ENCODE measurements at places on chromosomes 2 and 18. TPM values are rescaled to one million over a fixed set of nuclear protein-coding genes. Genes with fewer than 3 reads are reported as not detected.

DNA sequence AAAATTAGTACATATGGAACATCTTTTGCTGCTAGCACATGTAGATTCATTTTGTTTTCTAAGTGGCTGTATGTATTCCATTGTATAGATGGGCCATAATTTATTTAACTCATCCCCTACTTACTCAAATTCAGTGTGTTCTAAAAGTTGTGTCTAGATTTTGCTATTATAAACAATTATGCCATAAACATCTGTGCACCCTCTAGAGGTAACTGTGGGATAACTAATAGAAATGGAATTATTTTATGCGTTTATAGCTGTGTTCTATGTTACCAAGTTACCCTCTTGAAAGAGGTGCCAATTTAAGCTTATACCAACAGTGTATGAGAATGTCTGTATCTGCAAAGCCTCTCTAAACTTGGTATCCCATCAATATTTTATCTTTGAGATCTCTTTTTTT is 100.4 kb downstream of the MMADHC start:
- no peak for DNase-seq

- no peak for DNase-seq
Measured at GRCh38 chr2:29159125-29159524, 43.9 kb downstream of the CLIP4 start.

DNA sequence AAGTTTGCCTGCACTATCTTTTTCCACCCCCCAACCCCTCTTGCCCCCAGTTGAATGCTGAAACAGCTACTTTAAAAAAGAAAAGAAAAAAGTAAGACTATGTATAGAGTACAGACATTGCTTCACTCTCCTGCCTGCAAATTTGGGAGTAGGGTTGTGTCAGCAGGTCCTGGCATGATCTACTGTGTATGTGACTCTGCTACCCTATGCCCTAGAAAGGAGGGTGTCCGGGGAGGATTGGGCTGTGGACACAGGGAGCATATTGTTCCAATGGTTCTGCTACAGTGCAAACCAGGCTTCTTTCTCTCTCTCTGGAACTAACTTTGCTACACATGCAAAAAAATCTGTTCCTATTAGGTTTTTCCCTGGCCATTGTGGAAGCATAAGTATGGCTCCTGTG is 9.9 kb upstream of the ZEB2 start:
- DNase-seq, result no peak

Gene ORC4
- total RNA-seq, result 79.6 TPM

DNA sequence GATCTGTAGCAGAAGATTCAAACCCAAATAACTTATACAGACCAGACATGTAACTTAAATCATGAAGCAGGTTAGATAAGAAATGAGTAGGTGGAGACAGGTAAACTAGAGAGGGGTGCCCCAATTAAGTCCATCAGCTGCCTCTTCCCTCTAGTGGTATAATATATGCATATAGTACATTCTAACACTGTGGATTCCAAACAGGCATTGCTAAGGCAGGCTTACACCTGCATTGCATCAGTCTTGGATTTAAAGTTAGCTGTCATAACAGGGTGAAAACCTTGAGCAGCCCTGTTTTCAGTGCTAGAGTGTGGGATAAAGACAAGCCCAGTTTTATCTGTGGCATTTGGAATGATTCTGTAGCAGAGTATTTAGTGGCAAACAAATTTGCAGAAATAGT is 63.4 kb downstream of the NYAP2 start:
- no peak for DNase-seq

GRCh38 chr2:142533177-142533576 is 344.3 kb upstream of the KYNU start:
- no peak for DNase-seq

Gene MOCOS
- 0.21 TPM for total RNA-seq

DNA sequence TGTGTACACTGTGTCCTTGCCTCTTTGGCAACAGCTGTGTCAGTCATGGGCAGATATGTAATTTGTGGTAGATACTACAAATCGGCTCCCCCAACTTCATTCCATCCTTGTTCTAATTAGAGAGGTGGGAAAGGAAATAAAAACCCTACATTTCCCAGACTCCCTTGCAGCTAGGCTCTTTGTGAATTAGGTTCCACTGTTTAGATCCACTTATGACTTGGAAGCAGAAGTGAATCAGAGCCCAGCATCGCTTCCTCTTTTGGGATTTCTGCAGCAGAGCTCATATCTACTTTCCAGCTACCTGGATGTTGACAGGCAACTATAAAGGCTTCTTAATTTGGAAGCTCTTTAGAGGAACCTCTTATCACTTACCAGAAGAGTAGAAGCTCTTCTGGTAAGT is 34.1 kb upstream of the NARS1 start:
- DNase-seq, result no peak

Gene CRYBA2
- total RNA-seq, result not detected

- DNase-seq, result no peak
Measured at GRCh38 chr2:219430633-219431615, 3.7 kb upstream of the SPEG start.

Gene EVX2
- total RNA-seq, result not detected

- DNase-seq, result no peak
Measured at GRCh38 chr18:7065736-7066135, 51.9 kb downstream of the LAMA1 start.

- DNase-seq, result peak; percentile 95
Measured at GRCh38 chr2:28390241-28390745, 2.4 kb upstream of the FOSL2 start.

DNA sequence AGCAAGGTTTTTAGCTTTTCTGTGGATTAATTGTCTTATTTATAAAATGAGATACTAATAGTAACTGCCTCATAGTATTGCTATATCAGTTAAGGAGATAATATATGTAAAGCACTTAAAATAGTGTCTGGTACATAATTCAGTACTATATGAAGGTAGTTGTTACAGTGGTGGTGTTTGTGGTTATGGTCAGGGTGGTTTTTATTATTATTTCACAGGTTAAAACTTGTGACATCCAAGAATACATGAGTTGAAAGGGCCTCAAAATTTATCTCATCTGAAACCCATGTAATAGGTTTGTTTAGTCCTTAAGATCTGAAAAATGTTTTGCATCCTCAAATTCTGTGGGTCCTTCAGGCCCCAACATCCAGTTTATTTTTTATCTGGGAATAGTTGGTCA is 369.5 kb upstream of the LRATD1 start:
- DNase-seq, result no peak

Gene E2F6
- 1.9 TPM for total RNA-seq

DNA sequence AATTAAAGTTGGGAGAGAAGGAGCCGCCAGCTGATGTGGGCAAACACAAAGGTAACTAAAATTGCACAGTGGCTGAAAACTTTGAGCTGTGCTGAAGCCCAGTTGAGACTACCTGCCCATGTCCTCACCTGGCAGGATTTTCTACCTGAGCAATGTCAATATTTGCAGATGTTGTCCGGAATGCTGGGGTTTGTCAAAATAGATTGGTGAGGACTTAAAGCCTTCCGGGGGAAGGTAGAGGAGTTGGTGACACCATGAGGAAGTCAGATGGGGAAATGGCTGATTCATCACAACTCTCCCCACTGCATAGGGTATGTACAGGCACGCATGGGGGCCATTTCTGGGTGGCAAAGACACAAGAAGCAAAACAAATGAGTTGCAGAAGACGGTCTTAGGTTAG is 114.9 kb downstream of the ALK start:
- no peak for DNase-seq

Gene MLPH
- total RNA-seq, result 91.0 TPM

Gene EFHD1
- total RNA-seq, result 142 TPM

Gene QPCT
- total RNA-seq, result 1.8 TPM

- no peak for DNase-seq
Measured at GRCh38 chr2:51995293-51995692, 963.4 kb upstream of the NRXN1 start.

GRCh38 chr2:127562936-127563335 is 27.5 kb downstream of the MYO7B start:
- DNase-seq, result no peak

DNA sequence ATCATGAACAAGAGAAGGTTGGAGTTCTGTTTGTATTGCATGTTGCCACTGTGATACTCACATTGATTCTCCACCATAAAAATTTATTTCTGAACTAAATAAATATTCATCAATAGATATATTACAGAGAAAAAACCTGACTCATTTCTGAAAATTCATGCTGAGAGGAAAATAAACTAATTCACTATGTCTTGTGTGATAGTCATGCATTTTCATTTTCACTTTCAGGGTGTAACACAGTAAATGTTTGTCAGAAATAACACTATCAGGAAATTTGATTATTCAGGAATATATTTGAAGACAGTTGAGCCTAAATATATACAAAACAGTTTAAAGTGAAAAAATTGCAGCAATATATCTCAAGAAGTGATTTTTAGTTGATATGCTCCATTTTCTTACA is 335.2 kb downstream of the KCNJ3 start:
- DNase-seq, result no peak

GRCh38 chr2:23789012-23789411 is 137.9 kb downstream of the ATAD2B start:
- DNase-seq, result no peak

Gene CCDC148
- not detected for total RNA-seq

DNA sequence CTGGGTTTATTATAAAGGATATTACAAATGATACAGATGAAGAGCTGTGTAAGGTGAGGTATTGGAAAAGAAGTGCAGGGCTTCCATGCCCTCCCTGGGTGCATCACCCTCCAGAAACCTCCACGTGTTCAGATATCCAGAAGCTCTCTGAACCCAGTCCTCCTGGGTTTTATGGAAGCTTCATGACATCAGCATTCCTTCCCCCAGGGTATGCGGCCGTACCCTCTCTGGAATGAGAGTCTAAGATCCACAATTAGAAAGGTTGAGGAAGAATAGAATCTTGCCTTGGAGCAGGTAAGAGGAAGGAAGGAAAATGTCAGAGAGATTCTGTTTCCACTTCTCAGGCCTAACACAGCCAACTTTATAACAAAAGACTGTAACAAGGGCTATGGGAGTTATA is 208.2 kb upstream of the DCC start:
- no peak for DNase-seq

Gene TXNDC2
- total RNA-seq, result not detected

DNA sequence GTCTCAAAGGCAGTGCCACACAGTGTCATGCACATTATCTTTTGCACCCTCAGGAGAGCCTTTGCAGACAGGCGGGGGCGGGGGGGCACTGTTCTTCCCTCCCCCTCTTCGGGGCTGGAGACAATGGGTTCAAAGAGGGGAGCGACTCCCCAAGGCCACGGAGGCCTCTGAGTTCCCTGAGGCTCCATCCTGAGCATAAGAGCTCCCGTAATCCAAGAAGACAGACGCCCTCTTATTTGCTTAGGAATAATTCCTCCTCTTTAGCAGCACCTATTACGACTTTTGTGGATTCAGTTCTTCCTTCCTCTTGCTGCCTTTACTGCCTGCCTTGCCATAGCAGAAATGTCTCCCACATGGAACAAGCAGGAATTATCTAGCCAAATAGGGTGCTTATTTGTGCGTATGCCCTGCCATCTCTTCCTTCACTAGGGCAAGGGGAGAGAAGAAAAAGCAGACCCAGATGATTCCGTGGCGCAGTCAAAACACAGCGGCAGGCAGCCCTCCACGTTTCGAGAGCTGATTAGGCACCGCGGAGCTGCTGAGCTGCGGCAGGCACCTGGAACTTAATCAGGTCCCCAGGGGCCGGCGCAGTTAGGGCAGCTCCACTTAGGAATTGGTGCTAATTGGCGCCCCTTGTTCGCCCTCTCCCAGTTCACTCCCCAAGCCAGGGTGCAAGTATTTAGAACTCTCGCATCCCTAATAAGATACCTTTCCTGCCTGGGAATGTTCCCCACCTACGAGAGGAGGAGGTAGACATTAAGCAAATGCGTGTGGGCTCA is 233.4 kb upstream of the MYT1L start:
- no peak for DNase-seq

DNA sequence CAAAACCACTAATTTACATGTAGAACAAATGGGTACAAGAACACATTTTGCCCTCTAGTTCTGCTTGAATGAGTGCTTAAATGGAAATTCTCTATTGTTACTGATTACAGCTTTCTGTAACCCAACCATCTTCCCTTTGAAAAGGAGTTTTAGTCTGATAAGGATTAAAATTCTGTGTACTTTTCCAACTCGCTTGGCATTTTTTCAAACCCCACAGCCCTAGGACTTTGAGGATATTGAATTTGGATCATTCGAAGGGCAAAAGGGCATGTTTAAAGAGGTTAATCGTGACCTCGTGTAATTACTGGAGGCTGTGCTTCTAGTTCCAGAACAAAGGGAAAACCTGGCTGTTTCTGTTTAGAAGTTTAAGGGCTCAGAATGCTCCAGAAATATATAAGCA is 432.3 kb downstream of the PID1 start:
- DNase-seq, result no peak

DNA sequence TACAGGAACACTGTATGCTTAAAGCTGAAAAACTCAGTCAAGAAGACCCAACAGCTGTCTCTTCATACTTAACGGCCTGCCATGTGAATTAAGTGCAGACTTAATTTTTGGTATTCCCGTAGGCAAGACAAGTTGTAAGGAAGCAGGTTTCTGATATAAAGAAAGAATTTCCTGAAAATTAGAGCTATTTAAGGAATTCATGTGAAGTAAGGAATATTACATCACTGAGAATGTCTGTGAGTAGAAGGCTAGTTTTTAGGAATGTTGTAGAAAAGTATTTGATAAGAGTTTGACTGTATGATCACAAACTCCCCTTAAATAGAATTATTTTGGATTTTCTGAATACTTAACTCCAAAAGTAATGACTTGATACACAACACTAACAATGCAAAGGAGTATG is 51.0 kb downstream of the WDR33 start:
- DNase-seq, result no peak

DNA sequence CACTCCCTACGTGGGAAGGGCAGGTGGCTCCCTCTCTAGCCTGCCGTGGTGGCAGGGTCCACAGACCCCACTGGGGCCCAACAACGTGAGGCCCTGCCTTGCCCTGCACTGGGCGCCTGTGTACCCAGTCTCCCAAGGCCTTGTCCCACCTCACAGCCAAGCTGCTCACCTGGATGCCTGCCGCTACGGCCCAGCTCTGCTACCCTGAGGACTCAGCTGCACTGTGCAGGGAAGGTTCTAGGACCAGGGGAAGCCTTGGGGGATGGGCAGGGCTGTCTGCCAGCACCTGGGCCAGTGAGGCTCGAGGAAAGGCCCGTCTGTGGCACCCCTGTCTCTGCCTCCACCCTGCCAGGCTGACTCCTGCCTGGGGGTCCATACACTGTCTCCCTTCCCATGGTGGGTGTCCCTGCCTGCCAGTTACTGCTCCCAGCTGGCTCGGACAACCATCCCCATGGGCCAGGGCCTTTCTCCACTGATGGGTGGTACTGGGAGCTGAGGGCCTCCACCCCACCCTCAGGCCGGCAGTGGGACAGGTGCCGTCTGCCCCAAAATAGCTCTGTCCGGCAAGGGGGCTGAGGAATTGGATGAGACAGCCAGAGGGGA is 33.2 kb downstream of the HS6ST1 start:
- no peak for DNase-seq

GRCh38 chr2:1041012-1041805 is 90.6 kb downstream of the SNTG2 start:
- no peak for DNase-seq

DNA sequence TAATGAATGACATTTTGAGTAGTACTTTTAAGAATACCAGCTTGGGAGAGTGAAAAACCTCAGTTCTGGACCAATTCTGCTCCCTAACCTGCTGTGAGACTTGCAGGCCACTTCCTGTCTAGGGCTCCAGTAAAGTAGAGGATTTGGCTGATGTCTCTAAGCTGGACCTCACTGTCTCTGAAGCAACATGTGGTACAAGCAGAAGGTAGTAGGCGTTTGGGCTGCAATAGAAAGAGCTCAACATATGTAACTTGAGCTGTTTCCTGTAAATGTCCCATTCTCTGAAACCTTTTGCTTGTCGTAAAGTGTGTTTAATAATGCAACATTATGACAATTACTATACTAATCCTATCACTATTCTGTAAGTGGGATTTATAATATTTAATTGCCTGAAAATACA is 213.1 kb downstream of the MYO3B start:
- DNase-seq, result no peak

Gene DPYSL5
- not detected for total RNA-seq

Gene PDE1A
- 4.8 TPM for total RNA-seq
